Esophagus muscularis mucosa (tissue), 4 donors: ENCODE measurements at places on chromosomes 7 and 10. TPM values are rescaled to one million over a fixed set of nuclear protein-coding genes. Genes with fewer than 3 reads are reported as not detected.
A peak's percentile ranks its signal among the peaks of the same experiment; 100 is the strongest.

DNA sequence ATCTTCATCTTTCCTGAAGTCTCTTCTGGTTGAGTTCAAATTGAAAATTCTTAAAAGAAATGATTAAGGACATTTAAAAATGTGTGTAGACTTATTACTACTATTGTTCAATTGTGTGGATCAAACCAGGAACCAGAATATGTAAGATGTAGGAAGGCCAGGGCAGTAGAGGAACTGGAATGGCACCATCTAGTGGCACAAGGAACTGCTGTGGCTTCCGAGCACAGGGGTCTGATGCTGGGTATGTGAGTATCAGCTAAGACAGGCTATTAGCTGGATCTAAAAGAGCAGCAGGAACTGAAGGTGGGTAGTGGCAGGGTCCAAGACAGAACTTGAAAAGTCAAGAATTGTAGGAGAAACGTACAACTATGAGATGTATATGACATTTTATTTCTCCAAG, 247.3 kb downstream of the SEMA3A start:
- no peaks in the 10 kb centered on the region for H3K27me3 ChIP-seq
- H3K36me3 ChIP-seq, result no peaks in the 10 kb centered on the region
- no peak for DNase-seq
- no peak overlapping the region for H3K27ac ChIP-seq
- H3K4me1 ChIP-seq, result no peaks in the 10 kb centered on the region

DNA sequence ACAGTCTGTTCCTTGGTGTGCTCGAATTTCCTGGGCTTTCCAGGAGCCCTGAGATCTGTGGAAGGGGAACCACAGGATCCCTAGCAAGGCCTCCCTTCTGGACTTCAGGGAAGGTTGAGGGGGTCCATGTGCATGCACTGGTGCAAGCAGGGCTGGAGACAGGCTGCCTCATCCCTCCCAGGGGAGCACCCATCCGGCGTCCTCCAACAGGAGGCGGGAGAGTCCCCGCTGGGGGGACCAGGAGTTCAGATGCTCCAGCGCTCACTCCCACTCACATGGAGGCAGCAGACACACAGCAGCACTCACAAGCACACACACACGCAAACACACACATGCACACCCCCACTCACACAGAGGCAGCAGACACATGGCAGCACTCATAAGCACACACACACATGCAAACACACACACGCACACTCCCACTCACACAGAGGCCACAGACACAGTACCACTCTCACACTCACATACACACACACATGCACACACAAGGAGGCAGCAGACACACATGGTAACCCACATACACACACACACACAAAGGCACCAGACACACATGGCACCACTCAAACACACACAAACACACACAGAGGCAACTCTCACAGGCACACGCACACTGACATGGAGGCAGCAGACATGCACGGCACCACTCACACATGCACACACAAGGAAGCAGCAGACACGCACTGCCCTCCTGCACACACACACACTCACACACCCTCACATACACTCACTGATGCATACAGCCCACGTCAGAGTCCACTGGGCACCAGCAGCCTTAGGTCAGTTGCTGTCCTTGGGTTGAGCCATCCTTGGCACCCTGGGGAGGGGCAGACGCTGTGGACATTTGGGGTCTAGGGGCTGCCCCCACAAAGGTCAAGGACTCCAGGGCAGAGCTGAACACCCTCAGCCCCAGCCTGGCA, 247.0 kb upstream of the PPP2R2D start:
- H3K4me3 ChIP-seq, result no peak overlapping the region
- H3K27ac ChIP-seq, result no peak overlapping the region
- no peak for DNase-seq

DNA sequence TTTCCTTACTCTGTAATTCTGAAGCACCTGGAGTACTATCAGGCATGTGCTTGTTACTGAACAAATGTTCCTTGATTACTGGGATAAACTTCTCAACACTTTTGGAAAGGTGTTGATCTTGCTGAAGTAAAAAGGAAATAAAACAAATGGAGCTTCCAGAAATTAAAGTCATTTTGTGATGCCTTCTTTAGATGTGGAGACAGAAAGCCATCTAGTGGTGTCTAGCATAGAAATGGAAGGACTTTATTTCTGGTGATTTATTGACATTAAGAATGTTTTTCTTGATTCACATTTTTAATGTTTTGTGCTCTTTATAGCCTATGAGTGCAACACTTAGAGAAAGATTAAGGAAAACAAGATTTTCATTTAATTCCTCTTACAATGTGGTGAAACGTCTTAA, 1.4 kb downstream of the SFR1 start:
- peaks cover 20% of the 10 kb centered on the region for H3K4me1 ChIP-seq
- DNase-seq, result no peak
- H3K27ac ChIP-seq, result no peak overlapping the region
- H3K4me3 ChIP-seq, result no peak overlapping the region
- no peaks in the 10 kb centered on the region for H3K36me3 ChIP-seq

DNA sequence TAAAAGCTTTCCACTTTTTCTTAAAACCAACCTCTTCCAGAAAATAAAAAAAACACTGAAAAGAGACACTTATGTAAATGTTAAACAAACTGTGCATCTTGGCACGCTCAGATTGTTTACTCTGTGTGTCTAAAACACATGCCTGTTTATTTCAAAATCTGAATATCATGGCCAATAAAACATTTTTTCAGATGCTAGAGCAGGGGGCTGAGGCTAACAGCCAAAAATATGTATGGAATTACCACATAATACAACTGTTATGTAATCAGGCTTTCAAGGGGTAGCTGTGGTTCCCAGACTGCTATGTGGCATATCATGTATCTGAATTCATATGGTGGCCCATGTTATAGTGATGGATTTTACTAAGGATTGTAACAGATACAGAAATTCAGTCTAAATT, 130.4 kb downstream of the HIBADH start:
- H3K36me3 ChIP-seq, result peaks cover 29% of the 10 kb centered on the region
- no peaks in the 10 kb centered on the region for H3K4me1 ChIP-seq
- DNase-seq, result no peak
- no peaks in the 10 kb centered on the region for H3K27me3 ChIP-seq
- no peak overlapping the region for H3K27ac ChIP-seq

- no peaks in the 10 kb centered on the region for H3K36me3 ChIP-seq
- H3K27me3 ChIP-seq, result no peaks in the 10 kb centered on the region
- no peak overlapping the region for H3K27ac ChIP-seq
- no peak for DNase-seq
- H3K4me1 ChIP-seq, result no peaks in the 10 kb centered on the region
- H3K4me3 ChIP-seq, result no peak overlapping the region
These were observed 61.2 kb downstream of the CDCA7L start for GRCh38 chr7:21884496-21884895.

DNA sequence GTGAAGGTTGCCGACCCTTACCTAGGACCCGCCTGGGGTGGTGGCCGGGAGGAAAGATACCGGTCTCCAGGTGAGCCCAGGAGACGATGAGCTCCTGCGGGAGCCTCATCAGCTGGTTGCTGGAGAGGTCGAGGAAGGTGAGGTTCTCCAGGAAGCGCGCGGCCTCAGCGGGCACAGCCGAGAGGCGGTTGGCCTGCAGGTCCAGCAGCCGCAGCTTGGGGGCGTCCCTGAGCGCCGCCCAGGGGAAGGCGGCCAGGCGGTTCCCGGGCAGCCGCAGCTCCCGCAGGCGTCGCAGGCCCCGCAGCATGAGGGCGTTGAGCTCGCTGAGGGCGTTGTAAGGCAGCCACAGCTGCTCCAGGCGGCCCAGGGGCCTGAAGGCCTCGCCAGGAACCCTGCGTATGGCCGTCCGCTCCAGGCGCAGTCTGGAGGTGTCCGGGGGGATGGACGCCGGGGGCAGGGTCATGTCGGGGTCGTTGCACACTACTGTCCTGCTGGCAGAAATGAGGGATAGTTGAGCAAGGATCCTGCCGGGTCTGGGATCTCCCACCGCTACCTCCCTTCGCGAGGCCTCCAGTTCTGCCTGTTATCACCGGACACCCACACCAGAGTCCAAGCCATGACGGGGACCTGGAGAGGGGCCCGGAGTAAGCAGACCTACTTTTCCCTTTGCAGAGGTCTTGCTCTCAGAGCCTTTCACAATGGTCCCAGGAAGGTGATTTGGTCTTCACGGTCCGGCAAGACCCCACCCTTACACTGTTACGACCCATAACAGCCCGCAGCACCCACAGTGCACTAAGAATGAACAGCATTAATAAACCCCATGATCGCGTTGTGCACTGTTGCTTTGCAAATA, 3.9 kb downstream of the LRIT1 start:
- no peak overlapping the region for H3K27ac ChIP-seq
- no peaks in the 10 kb centered on the region for H3K27me3 ChIP-seq
- no peaks in the 10 kb centered on the region for H3K36me3 ChIP-seq
- DNase-seq, result no peak

DNA sequence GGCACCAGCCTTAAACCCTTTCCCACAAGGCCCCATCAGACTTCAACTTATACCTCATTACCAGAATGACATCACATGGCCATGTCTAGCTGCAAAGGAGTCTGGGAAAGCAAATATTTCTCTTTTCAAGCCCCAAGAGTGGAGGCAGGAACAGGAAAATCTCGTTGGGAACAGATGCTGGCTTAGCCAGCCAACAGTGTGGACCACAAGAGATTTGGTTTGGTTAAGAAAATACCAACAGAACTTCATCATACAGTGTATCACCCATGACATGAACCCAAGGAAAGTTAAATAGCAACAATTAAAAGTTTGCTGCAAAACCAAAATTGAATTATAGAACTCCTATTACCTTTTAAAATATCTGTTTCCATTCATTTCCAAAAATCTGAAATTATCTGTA, 2.2 kb upstream of the MET start:
- no peaks in the 10 kb centered on the region for H3K27me3 ChIP-seq
- no peak overlapping the region for H3K27ac ChIP-seq
- H3K36me3 ChIP-seq, result no peaks in the 10 kb centered on the region
- no peak for DNase-seq
- peaks cover 19% of the 10 kb centered on the region for H3K4me1 ChIP-seq

GRCh38 chr10:1153251-1153763, 97.1 kb downstream of the WDR37 start:
- DNase-seq, result no peak
- no peak overlapping the region for H3K27ac ChIP-seq
- H3K4me3 ChIP-seq, result no peak overlapping the region

- no peaks in the 10 kb centered on the region for H3K27me3 ChIP-seq
- no peak overlapping the region for H3K27ac ChIP-seq
- H3K36me3 ChIP-seq, result no peaks in the 10 kb centered on the region
These were observed 79.8 kb downstream of the ABI1 start for GRCh38 chr10:26780793-26781601.

DNA sequence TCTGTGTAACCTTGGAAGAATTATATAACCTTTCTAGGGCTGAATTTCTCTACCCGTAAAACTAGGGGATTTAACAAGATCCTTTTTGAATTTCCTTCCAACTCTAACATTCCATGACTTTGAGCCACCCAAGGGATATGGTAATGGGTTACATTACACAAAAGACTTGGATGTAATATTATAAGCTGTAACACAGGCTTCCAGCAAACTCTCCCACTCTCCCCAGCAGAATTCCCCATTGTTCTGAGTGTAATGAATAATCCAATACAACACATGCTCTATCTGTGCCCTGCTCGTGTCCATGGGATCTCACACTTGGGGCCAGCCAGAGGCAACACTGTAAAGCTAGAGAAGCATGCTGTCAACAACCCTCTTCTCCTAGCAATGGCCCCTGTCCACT, 790.6 kb upstream of the AUTS2 start:
- no peak overlapping the region for H3K4me3 ChIP-seq
- no peaks in the 10 kb centered on the region for H3K27me3 ChIP-seq
- DNase-seq, result no peak
- no peaks in the 10 kb centered on the region for H3K36me3 ChIP-seq
- H3K27ac ChIP-seq, result no peak overlapping the region
- no peaks in the 10 kb centered on the region for H3K4me1 ChIP-seq

- H3K4me3 ChIP-seq, result no peak overlapping the region
- H3K4me1 ChIP-seq, result no peaks in the 10 kb centered on the region
- no peak for DNase-seq
- no peaks in the 10 kb centered on the region for H3K36me3 ChIP-seq
These were observed 427.1 kb downstream of the TFEC start for GRCh38 chr7:115603416-115603815.

DNA sequence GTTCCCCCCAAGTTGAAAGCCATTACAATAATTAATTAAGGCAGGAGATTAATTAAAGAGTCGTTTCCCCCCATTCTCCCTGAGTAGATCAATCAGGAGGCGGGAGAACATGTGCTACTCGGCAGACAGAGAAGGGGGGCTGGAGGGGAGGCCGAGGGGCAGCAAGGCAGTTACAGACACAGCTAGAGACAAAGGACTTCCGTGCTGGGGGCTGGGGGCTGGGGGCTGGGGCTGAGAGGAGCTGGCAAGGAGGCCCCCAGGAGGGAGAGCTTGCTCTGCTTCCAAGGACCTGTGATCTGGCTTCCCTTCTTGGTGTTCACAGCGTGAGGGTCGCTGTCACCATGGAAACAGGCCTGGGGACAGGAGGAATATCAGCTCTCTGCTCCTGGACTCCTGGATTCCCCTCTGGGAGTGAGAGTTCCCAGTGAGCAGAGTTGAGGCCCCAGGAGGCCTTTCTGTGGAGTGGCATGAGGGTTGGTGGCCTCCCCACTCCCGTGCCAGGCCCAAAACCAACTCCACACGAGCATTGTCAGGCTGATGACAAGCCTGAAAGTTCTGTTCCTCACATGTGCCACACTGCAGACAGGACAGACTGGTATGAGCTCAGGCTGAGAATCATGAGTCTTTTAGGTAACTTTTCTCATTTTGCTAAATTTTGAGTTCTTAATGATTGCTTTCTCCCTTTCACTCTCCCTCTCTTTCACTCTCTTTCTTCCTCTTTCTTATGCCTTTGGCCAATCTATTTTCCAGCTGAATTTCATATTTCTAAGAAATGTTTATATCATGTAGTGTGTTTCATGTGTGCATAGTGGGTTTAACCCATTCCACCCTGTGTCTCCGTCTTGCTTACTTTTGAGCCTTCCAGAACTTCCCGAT, 16.4 kb downstream of the FAM241B start:
- H3K4me3 ChIP-seq, result no peak overlapping the region
- H3K36me3 ChIP-seq, result no peaks in the 10 kb centered on the region
- DNase-seq, result no peak
- peaks cover 4% of the 10 kb centered on the region for H3K4me1 ChIP-seq
- H3K27ac ChIP-seq, result no peak overlapping the region
- no peaks in the 10 kb centered on the region for H3K27me3 ChIP-seq

- peaks cover 18% of the 10 kb centered on the region for H3K4me1 ChIP-seq
- peak overlapping the region; percentile 75 for H3K27ac ChIP-seq
- H3K4me3 ChIP-seq, result peak overlapping the region; percentile 28
- no peaks in the 10 kb centered on the region for H3K36me3 ChIP-seq
- H3K27me3 ChIP-seq, result no peaks in the 10 kb centered on the region
- DNase-seq, result no peak
These were observed 177.9 kb upstream of the PLXDC2 start for GRCh38 chr10:19638182-19638895.

DNA sequence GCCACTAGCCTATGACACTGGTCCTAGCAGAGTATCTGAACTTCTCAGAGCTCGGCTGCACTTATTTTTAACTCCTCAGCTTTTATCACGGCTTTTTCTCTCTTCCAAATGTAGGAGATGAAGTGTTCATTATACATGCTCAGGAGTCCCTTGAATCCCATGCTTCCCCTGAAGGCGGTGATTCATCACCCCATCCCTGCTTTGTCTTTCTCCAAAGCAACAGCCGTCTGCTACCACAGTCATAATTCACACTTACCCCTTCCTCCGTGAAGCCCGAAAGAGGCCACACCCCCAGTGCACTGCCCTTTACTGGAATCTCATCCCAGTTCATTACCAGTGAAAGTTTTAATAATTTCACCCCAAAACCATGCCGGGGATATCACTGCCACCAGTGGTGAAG, 301.5 kb upstream of the SHH start:
- H3K4me3 ChIP-seq, result no peak overlapping the region
- DNase-seq, result no peak
- H3K4me1 ChIP-seq, result no peaks in the 10 kb centered on the region
- no peak overlapping the region for H3K27ac ChIP-seq

The SFMBT2 gene
- 15.4 TPM for total RNA-seq

The PTF1A gene
- not detected for total RNA-seq

The IGF2BP3 gene
- not detected for total RNA-seq

The PPP1R17 gene
- not detected for total RNA-seq
